Fibroblast of skin of left quadriceps (primary cell): ENCODE measurements at places on chromosomes 1 and 21.
A peak's percentile ranks its signal among the peaks of the same experiment; 100 is the strongest.

DNA sequence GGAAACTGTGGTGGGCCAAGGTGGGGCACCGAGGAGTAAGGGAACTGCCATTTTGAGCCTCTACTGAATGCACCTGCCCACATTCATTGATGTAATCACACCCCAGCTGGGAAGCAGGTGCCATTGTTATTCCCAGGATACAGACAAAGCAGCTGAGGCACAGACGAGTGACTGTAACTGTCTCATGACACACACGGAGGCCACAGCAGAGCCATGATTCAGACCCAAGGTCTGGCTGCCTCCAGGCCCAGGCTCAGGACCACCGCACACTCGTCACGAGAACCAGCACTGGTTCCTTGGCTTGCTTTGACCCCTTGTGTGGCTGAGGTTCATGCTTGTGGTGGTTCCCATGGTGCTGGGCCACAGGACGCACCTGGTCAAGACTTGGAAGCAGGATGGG lies 45.6 kb upstream of the CLIC4 start:
- DNase-seq: no peak

DNA sequence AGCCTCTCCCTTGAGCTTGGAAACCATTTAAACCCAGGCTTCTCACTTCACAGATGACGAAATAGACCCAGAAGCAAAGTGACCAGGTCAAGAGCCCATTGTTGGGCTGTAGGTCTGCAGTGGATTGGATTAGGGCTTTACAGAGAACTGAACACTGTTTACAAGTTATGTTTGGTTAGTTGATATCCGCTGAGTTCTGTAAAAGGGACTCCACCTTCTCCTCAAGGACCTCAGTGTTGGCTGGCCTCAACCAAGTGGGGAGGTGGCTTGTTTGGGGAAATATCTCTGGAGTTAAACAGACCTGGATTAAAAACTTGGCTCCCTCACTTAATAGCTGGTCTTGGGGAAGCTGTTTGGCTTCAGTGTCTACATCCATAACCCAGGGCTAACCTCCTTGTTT lies 88.1 kb downstream of the UCK2 start:
- DNase-seq: no peak

GRCh38 chr1:163303561-163303960 lies 18.2 kb upstream of the NUF2 start:
- no peak for DNase-seq

GRCh38 chr1:111183308-111184069 lies 17.0 kb downstream of the DENND2D start:
- DNase-seq: no peak

DNA sequence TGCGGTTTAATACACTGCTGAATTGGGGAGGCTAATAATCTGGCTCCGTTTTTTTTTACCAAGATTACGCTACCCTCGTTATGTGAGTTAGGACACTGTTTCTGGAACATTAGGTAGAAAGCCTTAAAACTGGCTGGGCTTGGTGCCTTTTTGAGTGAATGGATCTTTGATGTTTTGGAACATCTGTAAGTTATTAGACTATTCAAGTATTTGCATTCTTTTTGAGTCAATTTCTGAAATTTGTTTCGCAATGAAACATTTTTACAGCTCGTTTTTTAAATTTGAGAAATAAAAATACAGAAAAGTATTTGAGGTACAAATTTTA lies 106.9 kb downstream of the LTN1 start:
- DNase-seq: peak; percentile 57

DNA sequence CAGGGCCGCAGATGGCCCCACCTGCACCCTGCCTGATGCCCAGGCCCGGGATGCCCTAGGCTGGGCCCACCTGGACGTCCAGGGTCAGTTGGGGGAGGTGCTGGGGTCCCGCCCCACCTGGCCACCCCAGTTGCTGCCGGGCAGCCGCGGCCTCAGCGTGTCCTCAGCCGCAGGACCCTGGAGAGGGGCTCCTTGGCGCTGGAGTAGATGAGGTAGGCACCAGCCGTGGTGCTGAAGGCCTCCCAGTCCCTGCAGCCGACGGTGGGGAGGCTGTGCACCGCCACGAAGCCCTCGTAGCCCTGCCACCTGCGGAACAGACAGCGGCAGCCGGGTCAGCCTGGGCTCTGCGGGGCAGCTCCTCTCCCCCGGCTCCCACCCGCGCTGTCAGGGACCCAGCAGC lies 40.4 kb downstream of the KRTAP10-1 start:
- DNase-seq: no peak

GRCh38 chr1:31712630-31713029 lies 8.8 kb upstream of the COL16A1 start:
- DNase-seq: peak; percentile 84

GRCh38 chr21:25428537-25428936 lies 178.7 kb downstream of the MRPL39 start:
- no peak for DNase-seq

GRCh38 chr1:173114346-173114745 lies 63.6 kb upstream of the TNFSF18 start:
- DNase-seq: no peak

- DNase-seq: no peak
Observed at GRCh38 chr1:233675446-233675845, 61.5 kb downstream of the KCNK1 start.

DNA sequence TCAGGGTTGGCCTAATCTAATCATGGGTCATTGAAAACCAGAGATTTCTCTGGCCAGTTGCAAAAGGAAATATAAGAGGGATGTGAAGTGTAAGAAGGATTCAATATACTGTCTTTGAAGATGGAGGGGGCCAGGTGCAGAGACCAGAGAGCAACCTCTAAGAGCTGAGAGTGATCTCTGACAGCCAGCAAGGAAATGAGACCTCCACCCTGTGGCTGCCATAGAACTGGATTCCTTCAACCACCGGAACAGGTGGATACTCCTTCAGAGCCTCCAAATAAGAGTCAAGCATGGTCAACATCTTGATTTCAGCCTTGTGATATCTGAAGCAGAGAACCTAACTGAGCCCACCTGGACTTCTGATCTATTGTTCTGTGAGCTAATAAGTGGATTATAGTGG lies 128.4 kb downstream of the CYYR1 start:
- no peak for DNase-seq

- DNase-seq: no peak
Observed at GRCh38 chr21:34603710-34604057, 11.2 kb downstream of the RCAN1 start.

GRCh38 chr1:197660389-197660788 lies 114.9 kb downstream of the DENND1B start:
- DNase-seq: no peak

DNA sequence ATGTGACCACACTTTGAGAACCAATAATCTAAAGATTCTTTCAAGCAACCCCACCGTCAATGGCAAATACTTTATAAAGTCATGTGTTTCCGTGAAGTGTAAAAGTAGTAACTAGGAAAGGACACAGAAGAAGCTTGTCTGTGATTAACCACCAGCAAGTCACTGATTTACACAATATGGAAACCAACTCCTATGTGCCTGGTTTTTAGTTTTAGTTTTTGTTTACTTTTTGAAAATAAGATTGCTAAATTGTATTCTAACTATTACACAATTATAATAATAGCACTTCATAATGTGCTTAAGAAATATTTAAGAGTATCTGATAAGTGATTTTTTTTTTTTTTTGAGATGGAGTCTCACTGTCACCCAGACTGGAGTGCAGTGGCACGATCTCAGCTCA lies 13.0 kb downstream of the FMO2 start:
- no peak for DNase-seq

DNA sequence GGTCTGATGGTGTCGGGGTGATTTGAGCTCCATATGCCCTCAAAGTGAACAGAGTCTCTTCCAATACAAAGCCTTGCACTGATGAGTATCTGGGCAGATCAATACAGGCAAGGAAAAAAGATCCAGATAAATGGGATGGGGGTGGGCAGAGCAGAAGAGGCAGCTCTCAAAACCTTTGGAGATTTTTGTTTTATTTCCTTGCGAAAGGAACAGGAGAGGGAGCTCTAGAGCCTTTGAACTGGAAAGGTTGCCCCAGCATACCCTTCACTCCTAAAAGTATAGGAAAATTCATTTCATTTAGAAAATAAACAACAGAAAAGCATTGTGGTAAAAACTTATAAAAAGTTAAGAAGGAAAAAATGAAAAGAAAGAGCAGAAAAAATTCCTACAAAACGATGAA lies 31.4 kb upstream of the OLIG2 start:
- DNase-seq: no peak

GRCh38 chr21:45460611-45461368 lies 55.8 kb downstream of the COL18A1 start:
- DNase-seq: peak; percentile 63

DNA sequence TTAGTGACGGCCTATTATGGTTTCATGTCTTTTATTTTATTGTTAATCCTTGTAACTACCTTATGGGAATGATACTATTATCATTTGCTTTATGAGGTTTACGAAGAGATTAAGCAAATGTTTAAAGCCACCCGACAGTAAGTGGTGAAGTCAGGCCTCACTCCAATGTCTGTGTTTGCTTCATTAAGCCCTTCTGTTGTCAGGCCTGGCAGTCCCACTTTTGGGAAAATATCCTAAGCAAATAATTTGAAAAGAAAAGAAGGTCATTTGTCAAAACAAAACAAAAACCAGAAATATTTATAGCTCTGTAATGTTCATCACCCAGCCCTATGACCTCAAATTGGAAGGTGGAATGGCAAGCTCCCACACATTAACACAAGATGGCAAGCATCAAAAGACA lies 40.7 kb upstream of the USP24 start:
- DNase-seq: no peak

- DNase-seq: no peak
Observed at GRCh38 chr21:46208761-46209721, 19.5 kb downstream of the LSS start.

DNA sequence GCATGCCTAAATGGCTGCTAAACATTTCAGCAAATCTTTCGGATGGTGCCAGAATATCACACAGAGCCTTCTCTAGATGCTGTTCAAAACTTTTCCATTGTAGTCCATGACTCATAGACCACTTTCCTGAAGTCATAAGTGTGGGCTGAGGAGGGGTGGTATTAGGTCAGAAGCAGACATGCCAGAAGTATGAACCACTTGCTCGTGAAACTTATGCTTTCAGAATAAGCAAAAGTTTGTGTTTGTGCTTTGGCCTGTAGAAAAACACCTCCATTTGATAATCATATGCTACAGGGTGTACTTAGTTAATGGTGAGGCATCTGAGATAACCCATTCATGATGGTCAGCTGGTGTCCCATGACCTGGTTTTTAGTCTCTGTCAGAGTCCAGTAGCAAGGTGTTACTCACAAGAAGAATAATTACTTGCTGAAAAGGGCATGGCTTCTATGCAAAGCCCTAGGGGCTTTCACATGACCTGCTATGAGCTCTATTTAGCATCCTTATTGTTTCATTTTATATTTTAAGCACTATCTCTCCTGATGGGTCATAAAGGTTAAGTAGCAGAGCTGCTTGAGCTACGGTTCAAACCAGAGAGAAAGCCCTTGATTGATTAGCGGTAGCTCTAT lies 183.1 kb upstream of the IVNS1ABP start:
- DNase-seq: peak; percentile 76

DNA sequence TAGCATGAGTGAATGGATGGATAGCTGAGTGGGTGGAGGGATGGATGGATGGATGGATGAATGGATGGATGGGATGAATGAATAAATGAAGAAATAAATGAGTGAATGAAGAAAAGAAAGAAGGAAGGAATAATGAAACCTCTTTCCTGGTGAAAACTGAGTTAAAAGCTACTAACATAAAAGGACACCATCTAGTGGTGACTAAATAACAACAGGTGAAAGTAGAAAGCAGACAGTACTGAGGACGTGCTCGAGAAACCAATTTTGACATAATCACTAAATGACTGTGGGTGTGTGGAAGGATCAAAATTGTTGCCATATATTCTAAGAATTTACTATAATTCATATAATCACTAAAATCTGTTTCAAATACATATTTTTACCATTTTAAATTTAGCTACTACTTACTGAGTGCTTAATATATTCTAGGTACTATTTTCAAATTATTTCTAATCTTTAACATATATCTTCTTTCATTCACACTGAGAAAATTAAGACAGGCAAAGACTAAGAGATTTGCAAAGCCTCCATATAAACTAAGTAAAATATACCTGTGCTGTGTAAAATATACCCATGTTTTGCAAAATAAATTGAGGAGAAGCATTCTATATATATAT lies 522.9 kb downstream of the LRRIQ3 start:
- DNase-seq: peak; percentile 0

DNA sequence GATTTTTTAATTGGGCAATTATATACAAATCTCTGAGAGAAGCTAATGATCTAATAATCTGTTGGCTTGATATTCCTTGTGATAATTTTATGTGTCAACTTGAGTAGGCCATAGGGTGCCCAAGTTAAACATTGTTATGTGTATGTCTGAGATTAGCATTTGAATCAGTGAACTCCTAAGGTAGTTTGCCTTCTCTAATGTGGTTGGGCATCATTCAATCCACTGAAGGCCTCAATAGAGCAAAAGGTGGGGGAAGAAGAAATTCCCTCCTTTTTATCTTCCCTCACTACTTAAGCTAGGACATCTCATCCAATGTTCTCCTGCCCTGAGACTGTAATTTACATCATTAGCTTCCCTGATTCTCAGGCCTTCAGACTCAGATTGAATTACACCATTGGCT lies 394.5 kb downstream of the LMO4 start:
- DNase-seq: no peak

DNA sequence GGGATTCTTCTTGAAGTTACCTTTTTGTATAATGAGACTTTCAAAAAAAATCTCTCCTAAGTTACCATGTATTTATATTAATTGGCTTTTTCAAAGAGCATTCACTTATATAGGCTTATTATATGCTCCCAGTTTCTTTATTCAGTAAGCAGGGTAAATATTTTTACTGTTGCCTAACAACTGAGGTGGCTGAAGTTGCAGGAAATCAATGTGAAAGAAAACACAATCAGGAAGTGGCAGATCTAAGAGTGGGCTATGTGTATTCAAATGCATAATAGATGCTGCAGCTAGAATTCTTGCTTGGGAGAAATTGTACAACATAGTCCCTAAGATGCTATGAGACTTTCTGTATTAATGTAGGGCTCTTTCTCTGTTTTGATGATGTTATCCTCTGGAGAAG lies 606.9 kb downstream of the NUF2 start:
- no peak for DNase-seq

GRCh38 chr1:241253471-241253870 lies 103.5 kb downstream of the RGS7 start:
- no peak for DNase-seq

DNA sequence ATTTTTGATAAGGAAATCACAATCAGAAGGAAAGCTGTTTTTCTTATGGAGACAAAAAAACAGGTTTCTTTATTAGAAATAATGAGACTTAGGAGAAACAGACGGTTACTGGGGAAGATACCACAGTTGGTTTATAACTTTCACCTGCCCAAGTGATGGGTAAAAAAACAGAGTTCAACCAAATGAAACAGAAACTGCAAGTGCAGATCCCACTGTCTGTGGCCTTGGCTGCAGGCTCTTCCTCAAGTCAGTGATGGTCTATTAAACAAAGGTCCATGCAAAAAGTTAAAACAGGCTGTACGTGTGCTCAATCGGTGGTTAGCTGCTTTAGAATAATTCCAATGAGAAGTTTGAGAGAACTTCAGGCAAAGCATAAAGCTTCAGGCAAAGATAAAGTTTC lies 112.1 kb upstream of the NEGR1 start:
- DNase-seq: no peak
